CD4-positive, alpha-beta T cell treated with Interleukin-17A for 1 hour (primary cell): ENCODE measurements at places on chromosomes 16 and 17.
A peak's percentile ranks its signal among the peaks of the same experiment; 100 is the strongest.

- DNase-seq = peak; percentile 37
Observed at GRCh38 chr16:11218604-11218962, 37.4 kb downstream of the SOCS1 start.

DNA sequence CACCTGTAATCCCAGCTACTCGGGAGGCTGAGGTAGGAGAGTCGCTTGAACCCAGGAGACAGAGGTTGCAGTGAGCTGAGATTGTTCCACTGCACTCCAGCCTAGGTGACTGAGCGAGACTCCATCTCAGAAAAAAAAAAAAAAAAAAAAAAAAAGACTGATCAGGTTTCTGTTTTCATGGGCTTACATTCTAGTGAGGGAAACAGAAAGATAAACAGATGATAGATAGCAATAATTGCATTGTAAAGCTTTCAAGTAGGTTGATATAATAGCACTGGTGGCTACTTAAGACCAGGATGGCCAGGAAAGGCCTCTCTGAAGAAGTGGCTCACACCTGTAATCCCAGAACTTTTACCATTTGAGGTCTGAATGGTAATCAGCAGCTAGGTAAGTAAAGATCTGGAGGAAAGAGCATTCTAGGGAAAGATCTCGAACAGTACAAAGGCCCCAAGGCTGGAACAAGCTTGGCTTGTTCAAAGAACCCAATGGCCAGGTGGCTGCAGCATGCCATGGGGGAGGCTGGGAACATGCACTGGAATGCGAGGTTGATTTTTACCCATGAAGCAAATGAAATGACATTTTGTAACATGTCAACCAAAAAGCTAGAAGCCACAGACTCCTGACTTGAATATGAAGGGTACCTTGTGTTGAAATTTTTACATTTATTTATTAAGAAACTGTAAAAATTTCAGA lies 108.3 kb upstream of the DHX40 start:
- DNase-seq = no peak

DNA sequence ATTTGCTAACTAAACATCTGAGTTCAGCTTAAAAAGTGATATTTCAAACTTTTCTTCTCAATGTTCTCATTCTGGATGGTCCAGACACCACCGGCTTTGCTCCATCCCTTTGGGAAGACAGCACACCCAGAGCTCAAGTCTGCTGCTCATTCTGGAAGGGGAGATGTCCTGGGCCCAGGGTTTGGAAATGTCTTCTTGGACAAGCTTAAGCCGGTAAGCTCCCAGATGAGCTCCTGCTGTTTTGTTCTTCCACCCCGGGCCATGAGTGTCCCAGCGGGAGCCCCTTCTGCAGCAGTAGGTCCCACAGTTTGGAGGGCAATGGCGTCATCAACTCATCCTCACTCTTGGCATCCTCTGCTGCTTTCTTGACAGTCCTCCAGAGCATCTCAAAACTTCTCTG lies 105.2 kb downstream of the TMEM100 start:
- DNase-seq = no peak

DNA sequence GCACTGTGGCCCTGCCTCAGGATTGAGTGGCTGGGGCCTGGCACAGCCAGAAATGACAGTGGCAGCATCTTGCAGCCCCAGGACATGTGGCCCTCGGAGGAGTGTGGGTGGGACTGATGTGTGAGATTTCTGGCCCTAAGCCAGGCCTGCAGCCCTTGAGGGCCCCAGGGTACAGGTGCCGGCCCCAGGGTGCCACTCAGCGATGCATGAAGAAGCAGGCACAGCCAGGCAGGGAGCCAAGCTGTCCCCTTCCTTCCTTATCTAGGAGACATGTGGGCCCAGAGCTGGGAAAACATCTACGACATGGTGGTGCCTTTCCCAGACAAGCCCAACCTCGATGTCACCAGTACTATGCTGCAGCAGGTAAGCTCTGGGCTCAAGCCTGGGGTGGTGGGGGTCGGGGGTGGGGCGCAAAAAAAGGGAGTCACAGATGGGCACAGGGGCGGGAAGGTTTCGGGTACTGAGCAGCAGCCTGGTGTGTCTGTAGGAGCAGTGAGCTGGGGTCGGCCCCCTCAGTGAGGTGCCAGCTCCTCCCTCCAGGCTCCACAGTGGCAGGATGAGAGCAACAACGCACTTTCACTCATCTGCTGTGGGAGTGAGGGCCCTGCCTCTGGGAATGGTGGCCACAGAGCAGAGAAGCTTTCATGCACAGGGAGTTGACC lies 4.1 kb downstream of the ACE start:
- no peak for DNase-seq

DNA sequence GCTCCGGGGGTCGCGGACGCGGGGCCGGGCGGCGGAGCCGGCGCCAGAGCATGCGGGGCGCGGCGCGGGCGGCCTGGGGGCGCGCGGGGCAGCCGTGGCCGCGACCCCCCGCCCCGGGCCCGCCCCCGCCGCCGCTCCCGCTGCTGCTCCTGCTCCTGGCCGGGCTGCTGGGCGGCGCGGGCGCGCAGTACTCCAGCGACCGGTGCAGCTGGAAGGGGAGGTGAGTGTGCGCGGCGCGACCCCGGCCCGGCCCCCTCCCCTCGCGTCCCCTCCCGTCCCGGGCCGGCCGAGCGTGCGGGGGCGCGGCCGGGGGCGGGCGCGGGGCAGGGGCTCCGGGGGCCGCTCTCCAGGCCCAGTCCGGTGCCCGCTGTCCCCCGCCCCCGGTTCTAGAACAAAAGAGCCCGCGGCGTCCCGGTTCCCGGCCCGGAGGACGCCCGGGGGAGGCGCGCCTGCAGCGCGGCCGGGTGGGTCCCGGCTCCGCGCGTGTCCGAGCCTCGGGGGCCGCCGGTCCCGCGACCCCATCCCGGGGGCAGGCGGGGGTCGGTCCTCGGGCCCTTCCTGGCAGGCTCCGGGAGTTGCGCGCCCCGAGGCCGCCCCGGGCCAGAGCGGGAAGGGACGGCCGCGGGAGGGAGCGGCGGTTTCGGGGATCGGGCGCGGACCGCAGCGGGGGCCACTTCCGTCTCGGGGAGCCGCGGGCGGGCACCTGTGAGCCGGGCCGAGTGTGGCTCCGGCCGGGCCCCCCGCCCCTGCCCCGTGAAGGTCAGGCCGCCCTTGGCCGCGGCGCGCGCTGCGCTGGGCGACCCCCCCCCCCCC lies 563 bp downstream of the METRNL start:
- no peak for DNase-seq

DNA sequence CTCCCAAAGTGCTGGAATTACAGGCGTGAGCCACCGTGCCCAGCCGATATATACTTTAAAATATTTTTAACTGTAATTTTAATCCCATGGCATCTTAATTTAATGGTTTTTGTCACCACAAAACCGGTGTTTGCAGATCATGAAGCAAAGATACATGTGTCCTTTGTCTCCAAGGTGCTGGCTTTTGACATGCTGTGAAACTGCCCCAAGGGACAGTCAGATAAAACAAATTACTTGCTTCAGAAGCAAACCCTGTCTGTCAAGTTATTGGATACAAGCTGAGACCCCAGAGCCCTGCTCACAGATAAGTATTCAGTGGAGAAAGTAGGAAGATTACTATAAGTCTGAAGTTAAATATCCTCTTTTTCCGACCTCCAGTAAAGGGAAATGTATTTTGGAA lies 39.8 kb downstream of the ARL4D start:
- no peak for DNase-seq

GRCh38 chr17:4947411-4948165 lies 742 bp downstream of the PFN1 start:
- peak; percentile 79 for DNase-seq

GRCh38 chr17:56030009-56030624 lies 123.2 kb upstream of the ANKFN1 start:
- no peak for DNase-seq

DNA sequence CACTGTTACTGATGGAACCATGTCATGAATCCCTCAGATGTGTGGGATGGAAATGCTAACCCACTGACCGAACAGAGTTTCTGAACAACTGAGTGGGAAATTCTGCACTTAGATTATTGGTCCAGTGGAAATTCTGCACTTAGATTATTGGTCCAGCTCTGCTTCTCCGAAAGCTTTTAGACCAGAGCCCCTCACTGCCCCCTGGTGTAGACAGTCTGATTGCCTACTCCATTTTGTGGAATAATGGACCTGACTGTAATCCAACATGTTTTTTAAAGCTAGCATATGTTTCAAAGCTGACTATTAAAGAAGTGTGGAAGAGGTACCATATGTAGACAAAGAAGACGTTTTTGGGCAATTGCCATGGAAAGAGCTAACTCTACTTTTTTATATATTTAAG lies 50.3 kb upstream of the TBX2 start:
- no peak for DNase-seq

DNA sequence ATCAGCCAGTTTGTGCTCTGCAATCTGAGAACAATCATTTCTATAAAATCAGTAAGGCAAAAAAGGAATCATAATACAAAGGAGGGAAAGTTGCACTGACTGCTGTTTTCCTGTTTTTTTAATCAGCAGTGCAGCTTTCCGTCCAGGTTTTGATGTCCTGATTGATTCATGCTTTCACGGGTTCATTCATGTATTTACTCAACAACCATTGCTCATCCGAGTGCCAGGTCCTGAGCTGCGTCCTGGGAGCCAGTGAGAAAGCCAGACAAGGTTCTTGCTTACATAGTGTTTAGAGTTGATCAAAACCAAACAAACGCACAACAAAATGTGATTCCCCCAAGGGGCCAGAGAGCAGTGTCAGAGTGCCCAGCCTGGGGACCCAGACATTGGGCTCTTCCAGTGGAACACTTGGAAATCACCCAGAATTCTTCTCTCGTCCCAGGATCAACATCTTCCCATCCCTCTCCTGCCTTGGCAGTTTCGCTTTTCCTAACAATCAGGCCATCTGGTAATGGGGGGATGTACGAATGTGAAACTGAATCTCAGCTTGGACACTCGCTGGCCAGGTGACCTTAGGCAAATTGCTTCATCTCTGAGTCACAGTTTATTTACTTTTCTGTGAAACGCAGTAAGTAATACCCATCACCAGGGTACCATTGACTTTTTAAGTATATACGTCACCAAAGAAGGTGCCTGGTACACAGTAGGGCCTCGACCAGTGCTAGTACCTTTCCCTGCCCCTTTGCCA lies 13.3 kb upstream of the C1QL1 start:
- no peak for DNase-seq
